ENCODE measurements at places on chromosomes 16 and 17.

GRCh38 chr16:71526111-71526631 lies at the start of gene CHST4:
CHST4 (plus strand) TSS chr16:71526426; CDS start chr16:71536678, 10,252 bp downstream.
- H3K4me3 ChIP-seq, result no peak within 1 kb of the TSS
- H3K27ac ChIP-seq, result no peak within 1 kb of the TSS
- no peak for DNase-seq
- H3K36me3 ChIP-seq, result no peaks in the 10 kb centered on the region

GRCh38 chr17:78873519-78874340 lies 29.3 kb downstream of the CEP295NL start:
- no peak for DNase-seq
- no peak overlapping the region for H3K4me3 ChIP-seq
- peaks cover 40% of the 10 kb centered on the region for H3K36me3 ChIP-seq

- H3K4me3 ChIP-seq, result no peak overlapping the region
- H3K36me3 ChIP-seq, result no peaks in the 10 kb centered on the region
- DNase-seq, result no peak
- peaks cover 22% of the 10 kb centered on the region for H3K4me1 ChIP-seq
- H3K27ac ChIP-seq, result no peak overlapping the region
- no peaks in the 10 kb centered on the region for H3K27me3 ChIP-seq
Measured at GRCh38 chr17:3738562-3739295, 15.0 kb downstream of the HASPIN start.

DNA sequence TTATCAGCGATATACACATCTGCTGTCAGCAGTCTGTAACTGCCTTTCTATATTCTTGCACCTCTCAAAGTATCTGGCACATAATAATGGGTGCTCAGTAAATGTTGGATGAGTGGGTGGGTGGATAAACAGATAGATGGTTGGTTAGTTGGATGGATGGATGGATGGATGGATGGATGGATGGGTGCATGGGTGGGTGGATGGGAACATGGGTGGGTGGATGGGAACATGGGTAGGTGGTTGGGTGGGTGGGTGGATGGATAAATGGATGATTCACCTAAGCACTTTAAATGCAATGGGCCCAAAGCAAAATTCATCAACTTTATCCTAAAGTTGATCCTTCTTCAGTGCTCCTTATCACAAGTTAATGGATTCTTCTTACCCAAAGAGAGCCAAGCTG lies 48.6 kb downstream of the HELZ start:
- peaks cover 91% of the 10 kb centered on the region for H3K36me3 ChIP-seq
- H3K4me3 ChIP-seq, result no peak overlapping the region
- H3K27ac ChIP-seq, result no peak overlapping the region
- H3K27me3 ChIP-seq, result no peaks in the 10 kb centered on the region

- no peak overlapping the region for H3K4me3 ChIP-seq
- H3K36me3 ChIP-seq, result no peaks in the 10 kb centered on the region
- H3K27me3 ChIP-seq, result no peaks in the 10 kb centered on the region
- H3K27ac ChIP-seq, result no peak overlapping the region
Measured at GRCh38 chr16:68823401-68824135, 19.8 kb upstream of the TANGO6 start.

DNA sequence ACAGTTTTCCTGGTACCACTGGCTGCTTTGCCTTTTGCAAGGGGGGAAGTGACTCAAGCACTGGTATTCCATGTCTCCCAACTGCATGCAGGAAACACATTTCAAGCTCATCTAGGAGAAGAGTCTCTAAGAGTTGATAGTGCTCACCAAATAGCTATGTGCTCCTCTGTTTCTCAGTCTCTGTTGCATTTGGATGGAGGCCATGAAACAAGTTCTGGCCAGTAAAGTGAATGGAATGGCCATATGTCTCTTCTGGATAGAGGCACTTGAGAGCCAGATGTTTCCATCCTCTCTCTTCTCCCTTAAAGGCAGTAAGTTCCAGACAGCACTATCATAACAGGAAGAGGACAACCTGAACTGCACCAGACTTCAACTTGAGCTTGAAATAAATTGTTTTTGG lies 60.6 kb downstream of the C16orf82 start:
- H3K4me1 ChIP-seq, result no peaks in the 10 kb centered on the region
- H3K36me3 ChIP-seq, result no peaks in the 10 kb centered on the region
- DNase-seq, result no peak
- no peak overlapping the region for H3K27ac ChIP-seq
- no peak overlapping the region for H3K4me3 ChIP-seq

- H3K4me3 ChIP-seq, result no peak overlapping the region
- no peaks in the 10 kb centered on the region for H3K27me3 ChIP-seq
- peaks cover 24% of the 10 kb centered on the region for H3K36me3 ChIP-seq
- DNase-seq, result peak; percentile 56
- peak overlapping the region; percentile 72 for H3K27ac ChIP-seq
Measured at GRCh38 chr16:56985288-56985961, 3.9 kb upstream of the NLRC5 start.

DNA sequence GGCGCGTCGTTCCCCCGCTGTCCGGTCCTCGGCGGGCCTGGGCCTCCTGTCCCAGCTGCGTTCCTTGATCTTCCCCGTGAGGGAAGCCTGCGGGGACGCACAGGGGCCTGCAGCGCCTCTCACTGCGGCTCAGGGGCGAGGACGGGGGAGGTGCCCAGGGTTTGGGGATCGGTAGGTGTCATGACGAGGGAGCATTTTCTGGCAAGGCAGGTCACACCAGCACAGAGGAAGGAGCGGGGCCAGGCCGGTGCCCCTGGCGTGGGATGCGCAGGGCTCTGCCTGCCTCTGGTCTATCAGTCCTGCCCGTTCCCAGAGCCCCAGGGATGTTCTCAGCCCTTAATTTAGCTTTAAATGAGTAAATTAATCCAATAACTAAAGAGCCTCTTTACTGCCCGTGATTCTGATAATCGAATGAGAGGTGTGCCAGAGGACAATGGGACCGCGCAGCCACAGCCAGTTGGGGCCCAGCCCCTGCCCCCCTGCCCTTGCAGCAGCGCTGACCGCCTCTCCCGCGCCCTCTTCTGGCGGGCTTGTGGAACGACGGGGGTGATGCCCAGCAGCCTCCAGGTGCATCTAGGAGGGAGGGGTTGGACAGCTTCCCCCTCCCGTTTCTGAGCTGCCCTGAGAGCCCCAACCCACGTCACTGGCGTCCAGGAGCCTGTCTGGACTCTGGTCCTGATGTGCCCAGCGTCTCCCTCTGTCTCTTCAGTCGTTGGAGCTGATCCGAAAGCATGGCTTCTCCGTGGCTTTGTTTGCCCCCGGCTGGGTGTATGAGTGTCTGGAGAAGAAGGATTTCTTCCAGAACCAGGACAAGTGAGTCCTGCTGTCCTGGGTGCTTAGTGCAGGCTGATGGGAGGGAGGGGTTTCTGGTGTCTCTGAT lies 7.9 kb downstream of the ENGASE start:
- H3K4me3 ChIP-seq, result no peak overlapping the region
- peaks cover 75% of the 10 kb centered on the region for H3K36me3 ChIP-seq
- H3K27ac ChIP-seq, result no peak overlapping the region
- H3K27me3 ChIP-seq, result no peaks in the 10 kb centered on the region
- peak; percentile 39 for DNase-seq

- DNase-seq, result no peak
- no peak overlapping the region for H3K4me3 ChIP-seq
- H3K4me1 ChIP-seq, result peaks cover 54% of the 10 kb centered on the region
Measured at GRCh38 chr17:4973256-4974114, 5.9 kb upstream of the SPAG7 start.

DNA sequence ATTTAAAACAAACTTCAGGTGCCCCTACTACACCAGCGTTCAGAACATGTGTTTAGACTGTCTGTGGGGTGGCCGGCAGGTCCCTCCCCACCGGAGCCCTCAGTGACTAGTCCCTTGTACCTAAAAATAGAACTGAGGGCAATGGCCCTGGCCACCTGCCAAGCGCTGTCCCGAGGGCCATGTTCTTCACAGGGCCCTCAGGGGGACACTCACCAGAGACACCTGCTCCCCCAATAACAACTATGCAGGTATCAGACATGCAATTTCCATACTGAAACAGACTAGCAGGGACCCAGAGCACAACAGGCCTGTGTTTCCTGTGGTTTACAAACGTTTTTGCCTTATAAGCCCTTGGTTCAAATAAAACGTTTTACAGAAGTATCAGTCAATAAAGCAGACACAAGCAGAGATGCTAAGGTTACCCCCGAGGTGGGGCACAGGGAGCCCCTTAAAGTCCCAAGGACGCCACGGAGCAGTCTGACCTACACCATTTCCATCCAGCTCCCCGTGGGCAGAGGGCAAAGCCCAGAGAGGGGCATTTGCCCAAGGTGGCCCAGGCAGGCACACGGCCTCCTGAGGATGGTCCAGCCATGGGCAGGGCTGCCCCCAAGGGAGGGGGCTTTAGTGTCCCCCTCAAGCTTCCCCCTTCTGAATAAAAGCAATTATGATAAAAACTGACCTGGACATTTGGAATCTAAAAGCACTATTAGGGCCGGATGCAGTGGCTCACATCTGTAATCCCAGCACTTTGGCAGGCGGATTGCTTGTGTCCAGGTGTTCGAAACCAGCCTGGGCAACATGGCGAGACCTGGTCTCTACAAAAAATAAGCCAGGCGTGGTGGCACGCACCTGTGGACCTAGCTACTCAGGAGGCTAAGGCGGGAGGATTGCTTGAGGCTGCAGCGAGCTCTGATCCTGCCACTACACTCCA lies 896 bp upstream of the MYLK3 start:
- peaks cover 23% of the 10 kb centered on the region for H3K4me1 ChIP-seq
- H3K4me3 ChIP-seq, result no peak overlapping the region
- DNase-seq, result no peak
- no peaks in the 10 kb centered on the region for H3K27me3 ChIP-seq
